ENCODE measurements at places on chromosomes 4 and X.
A peak's percentile ranks its signal among the peaks of the same experiment; 100 is the strongest.

DNA sequence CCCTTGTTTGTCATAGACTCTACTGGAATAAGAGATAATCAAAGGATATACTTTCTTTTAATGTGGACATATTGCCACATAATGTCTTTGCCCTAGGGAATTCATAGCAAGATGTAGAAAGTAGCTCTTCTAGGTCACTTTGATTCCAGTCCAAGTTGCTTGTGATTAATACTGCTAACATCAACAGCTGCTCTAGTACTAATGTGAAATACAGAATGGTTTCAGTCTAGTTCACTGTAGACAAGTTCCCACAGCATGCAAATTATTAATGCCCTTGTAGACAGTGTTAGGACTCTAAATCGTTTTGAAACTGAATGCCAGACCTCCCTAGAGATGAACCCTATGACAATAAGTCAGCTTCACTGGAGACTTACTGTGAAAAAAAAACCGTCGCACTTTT is 494.6 kb upstream of the ATOH1 start:
- no peak for DNase-seq

DNA sequence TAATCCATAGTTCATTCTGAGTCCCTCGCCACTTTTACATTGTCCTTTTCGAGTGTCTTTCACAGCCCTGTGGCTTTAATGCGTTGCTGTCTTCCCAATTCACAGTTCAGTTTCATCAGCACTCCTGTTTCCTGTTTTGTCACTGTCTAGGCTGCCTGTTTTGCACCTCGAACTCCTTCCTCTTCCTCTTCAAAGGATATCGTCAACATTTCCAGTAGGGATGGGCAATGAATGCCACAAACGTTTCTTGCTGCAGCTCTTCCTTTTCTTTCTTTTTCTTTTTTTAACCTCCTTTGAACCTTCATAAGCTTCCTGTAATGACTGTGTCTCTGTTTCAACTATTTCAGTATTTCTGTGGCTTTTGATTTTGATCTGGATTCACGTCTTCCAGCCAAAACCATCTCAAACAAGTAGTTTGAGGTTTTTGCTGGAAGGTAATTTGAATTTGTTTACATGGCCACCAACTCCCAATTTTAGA is 105.4 kb downstream of the ANXA3 start:
- DNase-seq = no peak

DNA sequence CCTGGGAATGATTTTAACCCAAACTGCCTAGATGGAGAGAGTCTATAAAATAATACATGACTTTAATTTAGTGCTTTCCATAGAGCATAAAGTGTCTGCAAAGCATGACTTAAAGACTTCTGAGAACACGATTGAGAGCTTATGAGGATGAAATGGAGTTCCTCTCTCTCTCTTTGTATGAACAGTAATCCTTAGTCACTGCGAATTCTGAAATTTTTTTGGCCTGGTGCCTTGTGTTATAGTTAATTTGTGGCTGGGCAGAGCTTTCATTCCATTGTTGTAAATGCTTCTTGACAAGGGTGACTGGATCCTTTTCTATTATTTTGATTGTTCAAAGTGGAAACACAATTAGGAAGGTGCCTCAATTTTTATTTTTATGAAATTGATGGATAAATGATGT is 179.5 kb downstream of the CEP135 start:
- no peak for DNase-seq

DNA sequence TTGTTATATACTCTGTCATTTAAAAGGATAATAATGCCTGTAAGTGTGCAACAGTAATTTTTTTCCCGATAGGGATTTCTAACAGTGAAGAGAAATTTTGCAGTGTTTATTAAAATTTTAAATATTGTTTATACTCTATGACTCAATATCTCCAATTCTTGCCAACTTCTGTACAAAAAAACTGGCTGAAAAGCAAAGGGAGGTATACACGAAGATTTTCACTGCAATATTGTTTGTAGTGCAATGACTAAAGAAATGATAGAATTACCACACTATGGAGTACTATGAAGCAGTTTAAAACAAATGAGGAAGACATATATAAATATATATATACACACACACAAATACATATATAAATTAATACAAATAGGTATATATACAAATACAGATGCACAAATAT is 187.9 kb upstream of the IL15 start:
- no peak for DNase-seq

GRCh38 chr4:4800646-4801408 is 58.6 kb upstream of the MSX1 start:
- no peak for DNase-seq

GRCh38 chr4:86220121-86220520 is 139.7 kb downstream of the MAPK10 start:
- no peak for DNase-seq

DNA sequence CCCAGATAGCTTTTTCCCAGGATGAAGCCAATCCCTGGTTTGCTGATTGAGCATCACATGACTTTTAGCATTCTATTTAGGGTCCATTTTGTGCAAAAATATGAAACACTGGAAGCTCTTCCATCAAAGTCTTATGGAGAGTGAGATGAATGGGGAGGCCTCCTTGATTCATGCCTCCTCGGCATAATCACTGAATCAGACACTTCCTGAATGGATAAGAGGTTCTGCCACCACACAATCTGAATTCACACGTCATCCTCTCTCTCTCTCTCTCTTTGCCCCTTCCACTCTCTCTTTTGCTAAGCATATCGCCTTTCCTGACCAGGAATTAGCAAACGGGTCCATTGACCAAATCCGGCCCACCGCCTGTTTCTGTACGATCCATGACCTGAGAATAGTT is 68.7 kb downstream of the CRMP1 start:
- DNase-seq = no peak

- DNase-seq = no peak
Measured at GRCh38 chr4:89100853-89101252, 10.5 kb upstream of the TIGD2 start.

- peak; percentile 25 for DNase-seq
Measured at GRCh38 chr4:173651651-173652282, 121.7 kb upstream of the HAND2 start.

DNA sequence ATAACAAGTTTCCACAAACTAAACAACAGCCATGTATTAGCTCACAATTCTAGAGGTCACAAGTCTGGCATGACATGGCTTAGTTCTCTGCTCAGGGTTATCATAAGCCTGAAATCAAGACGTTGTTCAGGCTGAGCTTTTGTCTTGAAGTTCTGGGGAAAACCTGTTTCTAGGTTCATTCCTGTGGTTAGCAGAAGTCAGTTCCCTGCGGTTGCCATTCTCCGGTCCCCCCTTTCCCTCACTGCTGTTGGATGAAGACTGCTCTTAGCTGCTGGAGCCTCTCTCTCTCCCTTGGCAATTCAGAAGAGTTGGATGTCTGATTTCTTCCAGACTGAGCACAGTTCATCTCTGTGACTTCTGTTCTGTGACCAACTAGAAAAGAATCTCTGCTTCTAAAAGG is 962.6 kb downstream of the PCDH7 start:
- DNase-seq = no peak

DNA sequence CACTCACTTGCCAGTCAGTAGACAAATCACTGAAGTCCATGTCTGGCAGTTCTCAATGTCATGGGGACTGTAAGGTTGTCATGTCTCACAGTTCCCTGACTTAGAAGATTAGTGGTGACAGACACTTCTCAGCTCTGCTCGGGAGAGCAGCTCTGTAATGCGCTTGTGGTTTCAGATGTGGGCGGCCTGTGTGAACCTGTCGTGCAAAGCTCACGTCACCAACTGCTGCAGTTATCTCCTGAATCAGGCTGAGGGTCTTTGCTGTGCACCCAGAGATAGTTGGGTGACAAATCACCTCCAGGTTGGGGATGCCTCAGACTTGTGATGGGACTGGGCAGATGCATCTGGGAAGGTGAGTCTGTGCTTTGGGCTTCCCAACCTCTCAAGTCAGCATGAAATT is at the start of gene IL9R:
Gene IL9R (plus strand): TSS at position 261 of the 400 bp plus-strand sequence. CDS start 64 bp downstream, at position 325.
- DNase-seq = no peak

- DNase-seq = no peak
Measured at GRCh38 chr4:99762728-99763127, 53.9 kb upstream of the DAPP1 start.

GRCh38 chr4:94534401-94535312 is 82.9 kb downstream of the PDLIM5 start:
- no peak for DNase-seq

DNA sequence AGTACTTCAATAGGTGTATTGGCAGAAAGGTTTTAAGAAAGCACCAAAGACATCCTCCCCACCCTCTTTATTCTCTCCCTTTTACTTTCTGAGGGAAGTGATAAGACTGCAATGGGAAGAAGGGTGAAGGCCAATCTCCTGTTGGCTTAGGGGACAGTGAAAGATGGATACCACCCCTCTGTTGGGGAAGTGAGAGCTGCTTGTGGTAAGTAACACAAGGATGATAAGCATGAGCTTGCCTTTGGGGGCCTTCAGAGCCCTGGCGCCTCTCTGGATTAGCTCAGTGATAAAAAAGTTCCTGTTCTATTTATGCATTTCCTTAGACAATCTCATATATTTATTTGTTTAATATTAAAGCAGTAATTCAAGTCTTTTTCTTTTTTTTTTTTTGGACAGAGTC is 5.2 kb upstream of the KLF8 start:
- no peak for DNase-seq

GRCh38 chr4:124070688-124071484 is 641.6 kb downstream of the ANKRD50 start:
- DNase-seq = no peak

DNA sequence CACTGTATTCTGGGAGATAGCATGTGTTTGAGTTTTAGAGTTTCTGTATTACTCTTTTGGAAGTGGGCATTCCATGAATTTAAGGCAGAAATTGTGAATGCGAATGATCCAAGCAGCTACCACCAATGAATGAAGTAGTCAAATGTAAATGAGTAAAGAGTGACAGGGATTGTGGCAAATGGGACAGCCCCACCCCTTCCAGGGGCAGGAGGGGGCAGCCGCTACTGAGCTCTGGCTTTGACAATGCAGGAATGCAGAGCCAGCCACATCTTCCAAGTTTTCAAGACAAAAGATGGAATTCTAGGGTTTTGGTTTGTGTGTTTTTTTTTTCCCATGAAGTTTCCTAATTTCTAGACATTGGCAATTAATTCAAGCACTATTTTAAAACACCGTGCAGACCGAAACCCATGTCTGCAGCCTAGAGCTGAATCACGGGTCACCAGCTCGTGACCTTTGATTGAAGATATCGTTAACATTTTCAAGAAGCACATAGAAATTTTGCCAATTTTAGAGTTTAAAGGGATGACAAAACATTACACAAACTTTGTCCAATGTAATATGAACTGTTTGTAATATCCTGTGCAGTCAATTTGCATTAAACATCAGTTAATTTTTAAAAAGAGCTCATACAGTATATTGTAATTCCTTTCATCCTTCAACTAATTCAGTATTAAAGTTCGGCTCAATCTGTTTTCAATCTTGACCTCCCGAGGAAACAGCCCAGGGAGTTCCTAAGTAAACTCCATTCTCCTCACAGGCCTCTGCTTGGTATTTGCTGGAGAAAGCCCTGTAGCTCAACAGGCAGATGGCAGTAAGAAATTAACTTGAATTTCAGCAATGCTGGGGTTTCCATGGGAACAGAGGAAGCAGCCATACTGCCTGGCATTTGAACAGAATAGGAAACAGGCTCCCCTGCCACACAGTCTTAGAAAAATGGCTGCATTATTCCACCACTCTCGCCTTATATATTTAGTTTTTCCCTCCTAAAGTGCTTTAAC is 83.4 kb downstream of the UCHL1 start:
- DNase-seq = peak; percentile 9

DNA sequence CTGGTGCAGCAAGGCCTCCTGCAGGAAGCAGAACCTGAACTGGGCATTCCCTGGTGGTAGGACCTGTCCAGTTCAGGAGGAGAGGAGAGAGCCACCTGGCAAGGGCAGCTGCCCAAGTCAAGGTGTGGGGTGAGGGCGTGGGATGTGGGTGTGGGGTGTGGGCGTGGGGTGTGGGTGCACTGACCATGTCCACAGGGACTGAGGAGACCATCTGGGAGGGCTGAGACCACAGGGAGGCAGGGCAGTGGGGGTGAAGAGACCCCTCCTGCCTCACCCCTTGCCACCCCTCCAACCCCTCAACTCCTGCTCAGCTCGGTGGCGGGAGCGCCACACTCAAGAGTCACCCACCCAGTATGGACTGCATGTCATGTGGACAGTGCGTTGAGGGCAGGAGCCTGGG is 117.9 kb downstream of the CPZ start:
- no peak for DNase-seq

- DNase-seq = no peak
Measured at GRCh38 chr4:114040319-114041116, 61.1 kb upstream of the ARSJ start.

DNA sequence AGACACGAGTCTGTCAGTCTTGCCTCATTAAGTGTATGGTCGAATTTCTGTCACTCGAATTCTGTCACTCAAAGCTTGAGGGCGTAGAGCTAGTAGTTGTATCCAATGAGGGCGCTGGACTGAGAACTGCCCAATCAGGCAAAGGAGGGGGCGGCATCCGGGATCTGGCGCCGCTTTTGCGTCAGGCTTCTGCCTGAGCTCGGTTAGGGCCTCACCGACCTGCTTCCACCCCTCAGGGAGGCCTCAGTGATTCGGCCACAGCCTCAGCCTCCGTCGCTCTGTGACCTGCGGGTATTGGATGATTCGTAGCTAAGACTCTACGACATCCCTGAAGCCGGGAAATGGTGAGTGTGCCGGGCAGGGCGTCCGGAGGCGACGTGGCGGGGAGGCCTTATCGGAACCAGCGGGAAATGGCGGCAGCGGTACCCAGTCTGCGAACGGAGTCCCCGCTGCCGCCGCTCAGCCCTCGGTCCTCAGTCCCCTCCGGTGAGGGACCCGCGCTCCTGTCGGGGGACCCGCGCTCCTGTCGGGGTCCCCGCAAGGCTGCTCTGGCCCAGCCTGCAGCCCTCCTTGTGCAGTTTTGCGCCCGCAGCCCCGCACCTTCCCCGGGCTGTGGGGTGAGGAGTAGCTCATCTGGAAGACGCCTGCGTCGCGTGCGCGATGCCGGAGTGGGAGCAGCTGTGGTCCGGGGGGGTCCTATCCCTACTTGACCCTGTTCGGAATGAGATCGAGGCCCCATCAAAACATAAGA is 88.3 kb downstream of the ZNF718 start:
- no peak for DNase-seq

DNA sequence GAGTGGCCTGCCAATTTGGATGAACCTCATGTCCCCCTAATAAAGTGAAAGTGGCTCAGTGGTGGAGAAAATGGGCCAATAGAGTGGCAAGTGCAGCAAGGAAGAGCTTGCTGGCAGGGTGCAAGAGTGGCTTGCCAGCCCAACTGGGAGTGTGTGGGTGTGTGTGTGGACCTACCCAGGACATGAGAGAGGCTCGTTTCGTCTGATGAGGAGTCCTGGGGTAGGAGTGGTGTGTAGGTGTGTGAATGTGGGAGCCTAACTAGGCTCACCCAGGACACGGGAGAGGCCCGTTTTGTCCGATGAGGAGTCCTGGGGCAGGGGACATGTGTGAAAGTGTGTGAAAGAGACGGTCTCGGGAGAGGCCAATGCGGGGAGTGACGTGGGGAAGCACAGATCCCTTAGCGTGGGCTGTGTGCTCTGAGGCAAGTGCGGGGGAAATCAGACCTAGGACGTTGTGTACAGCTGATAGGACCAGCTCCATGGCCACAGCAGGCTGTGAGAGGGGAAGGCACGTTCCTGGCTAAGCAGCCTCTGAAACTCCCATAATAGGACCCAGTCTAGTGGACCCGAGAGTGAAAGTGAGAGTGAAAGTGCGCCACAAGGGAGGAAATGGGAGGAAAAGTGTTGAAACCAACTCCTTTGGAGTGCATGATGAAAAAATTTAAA is 5.3 kb downstream of the GAGE10 start:
- DNase-seq = no peak

Data from NCI-H2081 treated with DMSO at 0.1 percent for 48 hours (cell line).